ENCODE measurements at places on chromosomes 13 and 19.

GRCh38 chr13:37100731-37101130 lies 4.7 kb downstream of the CSNK1A1L start:
- no peak for DNase-seq

DNA sequence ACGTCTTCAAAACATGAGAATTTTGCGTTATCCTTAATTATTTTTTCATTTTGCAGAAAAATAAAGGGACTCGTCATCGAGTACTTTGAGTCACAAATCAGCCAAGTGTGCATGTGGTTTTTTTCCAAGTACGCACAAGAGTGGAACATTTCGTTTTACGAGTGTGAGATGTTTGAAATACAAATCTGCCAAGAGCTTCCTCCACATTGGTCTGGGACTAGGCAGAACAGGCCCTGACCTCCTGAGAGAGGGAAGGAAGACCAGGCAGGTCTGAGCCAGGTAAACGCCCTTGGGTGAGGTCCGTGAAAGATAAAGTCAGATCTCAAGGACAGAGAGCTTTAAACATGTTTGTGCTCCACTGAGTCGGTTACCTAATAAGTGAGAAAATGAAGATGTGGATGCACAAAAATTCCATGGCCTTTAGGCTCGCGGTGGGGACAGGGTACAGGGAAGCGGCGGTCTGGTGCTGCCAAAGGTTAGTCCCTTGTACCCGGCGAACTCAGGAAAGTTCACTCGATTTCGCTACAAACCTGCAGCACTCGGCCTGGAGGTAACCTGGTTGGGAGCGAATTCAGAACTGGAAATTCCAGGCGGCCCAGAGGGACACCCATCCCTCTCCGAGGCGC lies 473 bp upstream of the ITM2B start:
- DNase-seq, result peak; percentile 70

- DNase-seq, result no peak
Measured at GRCh38 chr19:18253716-18254115, 20.5 kb downstream of the IQCN start.

DNA sequence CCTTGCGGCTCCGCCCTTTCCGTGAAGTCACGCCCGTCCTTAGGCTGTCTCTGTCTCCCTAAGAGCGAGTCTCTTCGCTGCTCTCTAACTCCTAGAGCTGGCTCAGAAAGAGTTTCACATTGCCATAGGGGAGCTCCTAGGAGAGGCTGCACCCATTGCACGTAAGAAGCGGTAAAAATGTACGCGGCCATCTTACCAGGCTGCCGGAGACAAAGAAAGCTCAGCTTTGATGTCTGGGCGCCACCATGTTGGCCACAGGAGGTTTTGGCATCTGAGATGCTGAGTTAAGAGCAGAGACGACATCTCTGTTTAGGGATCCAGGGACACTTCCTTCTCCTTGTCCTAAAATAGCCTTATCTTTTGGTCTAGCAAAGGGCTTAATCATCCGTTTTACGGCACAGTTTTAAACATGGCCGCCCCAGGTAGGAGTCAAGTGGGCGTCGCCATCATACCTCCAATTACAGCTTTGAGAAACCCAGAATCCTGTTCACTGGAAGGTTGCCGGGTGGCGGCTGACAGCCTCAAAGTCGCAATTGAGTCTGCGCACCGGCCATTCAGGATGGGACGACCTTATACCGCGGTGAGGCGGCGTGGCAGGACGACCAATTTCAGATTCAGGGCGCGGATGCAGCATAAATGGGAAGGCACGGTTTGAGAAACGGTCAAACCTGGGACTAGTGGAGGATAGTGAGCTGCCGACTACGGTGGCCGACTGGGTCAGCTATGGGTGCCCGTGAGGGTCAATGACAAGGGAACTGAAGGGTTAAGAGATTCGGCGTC lies at the start of gene ZNF793:
Gene ZNF793, plus strand, starts transcription at position 553 of the 780 bp plus-strand sequence. CDS start 16,501 bp downstream, outside the sequence.
- DNase-seq, result peak; percentile 83

DNA sequence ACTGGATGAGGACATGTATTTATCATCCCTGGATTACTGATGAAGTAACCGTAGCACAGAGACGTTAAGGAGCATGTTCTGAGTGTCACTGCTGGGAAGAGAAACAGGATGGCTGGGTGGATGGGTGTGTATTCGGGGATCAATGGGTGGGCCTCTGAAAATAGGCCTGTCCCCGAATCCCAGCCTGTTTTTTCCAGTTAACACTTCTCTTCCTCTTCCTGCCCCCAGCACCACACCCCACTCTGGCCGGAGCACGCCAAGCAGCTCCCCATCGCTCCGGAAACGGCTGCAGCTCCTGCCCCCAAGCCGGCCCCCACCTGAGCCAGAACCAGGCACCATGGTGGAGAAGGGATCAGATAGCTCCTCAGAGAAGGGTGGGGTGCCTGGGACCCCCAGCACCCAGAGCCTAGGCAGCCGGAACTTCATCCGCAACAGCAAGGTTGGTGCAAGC lies 8.8 kb downstream of the GRAMD1A start:
- DNase-seq, result no peak

DNA sequence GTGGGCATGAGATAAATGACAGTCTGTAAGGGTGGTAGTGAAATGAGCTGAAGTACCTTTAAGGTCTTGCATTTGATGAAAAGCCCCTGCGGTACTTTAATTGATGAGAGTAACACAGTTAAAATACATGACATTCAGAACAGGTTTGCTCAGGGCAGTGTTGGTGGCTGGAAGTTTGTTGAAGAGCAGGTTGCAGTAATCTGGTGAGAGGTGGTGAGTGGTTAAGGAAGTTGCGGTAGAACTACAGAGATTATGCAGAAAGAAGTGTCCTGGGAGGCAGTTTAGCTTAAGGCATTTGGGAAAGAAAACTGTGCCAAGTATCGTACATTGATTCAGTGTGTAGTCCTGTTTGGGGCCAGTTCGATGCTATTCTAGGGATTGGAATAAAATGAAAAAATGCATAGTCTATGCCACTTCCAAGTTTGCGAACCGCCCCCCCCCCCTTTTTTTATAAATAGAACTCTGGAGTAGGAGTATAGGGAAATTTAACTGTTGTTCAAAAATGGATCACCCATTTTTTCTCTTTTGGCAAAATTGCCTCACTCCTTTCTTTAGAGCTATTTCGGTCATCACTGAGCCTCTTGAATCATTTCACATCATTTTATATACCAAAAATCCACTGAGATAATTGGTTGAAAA lies 42.7 kb downstream of the SLAIN1 start:
- no peak for DNase-seq

DNA sequence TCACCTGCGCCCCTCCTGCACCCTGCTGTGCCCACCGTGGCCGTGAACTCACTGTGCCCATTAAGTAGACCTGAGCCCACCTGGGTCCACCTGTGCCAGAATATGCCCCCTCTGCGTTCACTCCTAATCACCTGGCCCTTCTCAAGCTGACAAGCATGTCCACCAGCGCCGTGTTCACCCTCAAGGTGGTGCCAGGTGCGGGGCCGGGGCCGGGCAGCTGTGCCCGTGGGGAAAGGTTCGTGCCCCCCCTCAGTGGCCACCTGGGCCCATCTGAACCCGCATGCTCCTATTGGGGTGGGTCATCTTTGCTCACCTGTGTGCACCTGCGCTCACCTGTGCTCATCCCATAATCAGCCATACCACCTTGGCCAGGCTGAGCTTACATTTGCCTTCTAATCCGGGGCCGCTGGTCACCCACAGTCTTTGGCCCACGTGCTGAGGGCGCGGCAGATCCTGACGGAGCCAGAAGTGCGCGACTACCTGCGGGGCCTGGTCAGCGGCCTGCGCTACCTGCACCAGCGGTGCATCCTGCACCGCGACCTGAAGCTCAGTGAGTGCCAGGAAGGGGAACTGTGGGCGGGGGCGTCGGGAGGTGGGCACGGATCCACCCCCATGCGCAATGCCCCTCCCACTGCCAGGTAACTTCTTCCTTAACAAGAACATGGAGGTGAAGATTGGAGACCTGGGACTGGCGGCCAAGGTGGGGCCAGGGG lies 2.3 kb downstream of the PLK5 start:
- DNase-seq, result no peak

DNA sequence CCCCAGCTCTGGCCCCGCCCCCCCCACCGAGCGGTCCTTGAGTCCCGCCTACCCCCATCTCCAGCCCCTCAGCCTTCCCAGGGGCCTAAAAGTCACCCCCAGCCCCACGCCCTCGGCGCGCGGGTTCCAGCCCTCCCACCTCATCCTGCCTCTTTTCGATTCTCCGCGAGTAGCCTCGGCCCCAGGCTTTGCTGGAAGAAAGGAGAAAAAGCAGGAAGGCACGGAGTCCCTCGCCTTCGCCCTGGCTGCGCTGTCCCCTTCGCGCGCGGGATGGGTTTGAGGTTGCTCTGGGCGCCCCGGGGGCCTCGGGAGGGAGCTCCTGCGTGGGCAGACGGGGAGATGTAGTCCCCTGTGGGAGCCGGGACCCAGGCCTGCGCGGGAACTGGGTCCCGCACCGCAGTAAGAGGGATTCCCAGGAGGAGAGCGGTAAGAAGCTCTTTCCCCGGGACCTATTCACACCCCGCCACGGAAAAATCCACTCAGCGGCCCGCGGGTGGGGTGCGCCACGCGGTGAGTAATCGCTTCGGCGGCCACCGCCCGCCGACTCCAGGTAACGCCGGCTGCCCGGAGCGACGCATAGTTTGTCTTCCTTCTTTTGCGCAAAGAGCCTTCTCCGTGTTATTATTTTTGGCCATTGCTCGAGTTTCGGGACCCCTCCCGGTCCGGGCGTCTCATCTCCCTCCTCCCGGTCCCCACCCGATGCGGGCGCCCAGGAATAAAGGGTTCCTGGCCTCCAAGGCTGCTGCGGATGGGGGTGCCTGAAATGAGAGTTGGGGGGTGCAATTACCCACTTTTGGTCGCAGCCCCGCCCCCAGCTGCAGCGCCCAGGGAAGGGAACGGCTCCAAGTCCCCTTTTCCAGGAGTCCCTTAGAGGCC lies 865 bp upstream of the CRLF1 start:
- DNase-seq, result no peak

- no peak for DNase-seq
Measured at GRCh38 chr19:21094347-21095025, 12.5 kb downstream of the ZNF714 start.

DNA sequence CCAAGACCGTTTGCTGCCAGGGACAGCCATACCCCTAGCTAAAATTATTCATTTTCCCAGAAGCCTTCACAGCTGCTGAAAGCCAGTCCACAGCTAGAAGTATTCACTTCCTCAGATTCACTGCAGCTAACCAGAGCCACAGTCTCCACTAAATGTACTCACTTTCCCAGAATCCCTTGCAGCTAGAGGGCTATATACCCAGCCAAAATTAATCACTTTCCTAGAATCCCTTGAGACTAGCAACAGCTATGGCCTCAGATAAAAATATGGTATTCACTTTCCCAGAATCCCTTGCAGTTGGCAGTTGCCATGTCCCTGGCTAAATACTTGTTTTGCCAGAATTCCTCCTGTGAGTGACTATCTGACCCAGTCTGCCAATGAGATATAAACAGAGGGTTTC lies 13.8 kb upstream of the MEIS3 start:
- no peak for DNase-seq

DNA sequence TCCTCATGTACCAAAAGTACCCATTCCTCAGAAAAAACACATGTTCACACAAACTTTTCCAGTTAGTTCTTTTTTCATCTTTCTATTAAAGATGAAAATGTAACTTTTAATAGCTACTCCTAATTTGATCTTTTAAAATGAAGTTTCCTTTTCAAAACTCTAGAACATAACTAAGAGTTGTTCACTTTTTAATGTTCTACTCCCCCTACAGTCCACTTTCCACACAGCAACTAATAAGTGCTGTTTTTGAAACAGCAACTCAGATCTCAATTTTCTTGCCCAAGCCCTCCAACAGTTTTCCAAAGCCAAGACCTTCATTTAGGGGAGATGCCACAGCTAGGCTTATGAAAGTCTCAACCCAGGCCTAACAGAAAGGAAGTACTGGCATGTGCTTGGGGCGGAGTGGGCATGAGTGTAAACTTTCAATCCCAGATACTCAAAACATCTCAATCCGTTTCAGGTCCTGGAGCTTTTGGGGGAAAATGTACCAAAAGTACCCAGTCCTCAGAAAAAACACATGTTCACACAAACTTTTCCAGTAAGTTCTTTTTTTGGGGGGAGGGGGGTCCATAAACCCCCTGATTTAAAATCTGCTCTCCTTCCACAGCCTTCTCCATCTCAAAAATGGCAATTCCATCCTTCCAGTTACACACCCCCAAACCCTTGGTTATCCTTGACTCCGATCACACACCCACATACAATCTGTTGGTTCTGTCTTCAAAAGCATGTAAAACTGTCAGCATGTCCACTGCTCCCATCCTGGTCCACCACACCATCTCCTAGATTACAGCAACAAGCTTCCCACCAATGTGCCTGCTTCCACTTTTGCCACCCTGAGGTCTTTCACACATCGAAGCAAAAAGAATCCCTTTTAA lies 2.0 kb downstream of the FBL start:
- DNase-seq, result no peak

GRCh38 chr19:28377077-28377476 lies 835.9 kb downstream of the UQCRFS1 start:
- DNase-seq, result no peak

DNA sequence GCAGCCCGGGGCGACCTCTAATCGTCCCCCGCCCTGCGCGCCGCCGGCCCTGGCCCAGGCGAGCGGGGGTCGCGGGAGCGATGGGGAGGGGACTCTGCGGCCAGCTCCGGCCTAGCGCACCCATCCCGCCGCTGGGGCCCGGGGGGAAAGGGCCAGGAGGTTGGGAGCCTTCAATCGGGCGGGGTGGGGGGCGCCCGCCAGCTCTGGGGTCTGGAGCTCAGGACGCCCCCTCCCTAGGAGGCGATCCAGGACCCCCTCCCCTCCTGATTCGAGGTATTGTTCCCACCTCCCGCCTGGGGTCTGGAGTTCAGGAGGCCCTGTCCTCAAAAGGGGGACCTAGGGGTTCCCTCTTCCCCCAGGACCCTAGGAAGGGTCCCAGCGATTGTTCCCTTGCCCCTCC lies 430 bp downstream of the ZNF358 start:
- DNase-seq, result no peak

DNA sequence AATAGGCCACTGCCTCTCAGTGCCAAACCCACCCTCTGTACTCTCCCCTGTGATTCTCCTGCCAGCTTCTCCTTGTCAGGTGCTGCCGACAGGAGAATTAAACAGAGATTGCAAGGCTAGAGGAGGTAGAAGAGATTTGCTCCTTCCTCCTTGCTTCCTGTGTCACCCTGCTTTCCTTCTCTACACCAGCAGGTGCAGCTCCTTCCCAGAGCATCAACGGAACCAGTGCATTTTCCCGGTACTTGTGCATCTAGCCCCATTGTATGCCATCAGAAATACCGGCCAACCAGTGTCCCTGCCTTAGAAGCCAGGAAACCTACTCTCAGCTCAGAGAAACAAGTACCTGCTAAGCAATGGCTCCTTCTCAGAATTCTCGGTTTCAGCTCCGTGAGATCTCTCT lies 253.2 kb downstream of the SUCLA2 start:
- DNase-seq, result no peak

- DNase-seq, result no peak
Measured at GRCh38 chr19:39681416-39681815, 22.9 kb upstream of the LGALS14 start.

- DNase-seq, result peak; percentile 57
Measured at GRCh38 chr19:14002571-14003250, 3.4 kb downstream of the RFX1 start.

- DNase-seq, result no peak
Measured at GRCh38 chr19:19579533-19580361, 38.7 kb downstream of the PBX4 start.

GRCh38 chr13:59408738-59409137 lies 755.0 kb downstream of the DIAPH3 start:
- no peak for DNase-seq

Data from activated T-cell treated with anti-CD3 and anti-CD28 coated beads, Interleukin-2, amount 50 U/mL, for 48 hours (primary cell).